Fibroblast of lung (primary cell): ENCODE measurements at places on chromosomes 5 and 9. TPM values are rescaled to one million over a fixed set of nuclear protein-coding genes. Genes with fewer than 3 reads are reported as not detected.

GRCh38 chr5:6216471-6217075 is 161.8 kb downstream of the MED10 start:
- no peak for DNase-seq

GRCh38 chr5:32165-32564 is 59.8 kb upstream of the PLEKHG4B start:
- DNase-seq: no peak

The ZDHHC11 gene
- polyA plus RNA-seq: 0.23 and 0.25 TPM in 2 replicates

- no peak for DNase-seq
Observed at GRCh38 chr5:6405591-6405990, 27.2 kb upstream of the MED10 start.

The KLF9 gene
- 8.3 and 27.0 TPM in 2 replicates for polyA plus RNA-seq
